Non-pigmented ciliary epithelial cell (primary cell): ENCODE measurements at places on chromosomes 7 and 10.
A peak's percentile ranks its signal among the peaks of the same experiment; 100 is the strongest.

DNA sequence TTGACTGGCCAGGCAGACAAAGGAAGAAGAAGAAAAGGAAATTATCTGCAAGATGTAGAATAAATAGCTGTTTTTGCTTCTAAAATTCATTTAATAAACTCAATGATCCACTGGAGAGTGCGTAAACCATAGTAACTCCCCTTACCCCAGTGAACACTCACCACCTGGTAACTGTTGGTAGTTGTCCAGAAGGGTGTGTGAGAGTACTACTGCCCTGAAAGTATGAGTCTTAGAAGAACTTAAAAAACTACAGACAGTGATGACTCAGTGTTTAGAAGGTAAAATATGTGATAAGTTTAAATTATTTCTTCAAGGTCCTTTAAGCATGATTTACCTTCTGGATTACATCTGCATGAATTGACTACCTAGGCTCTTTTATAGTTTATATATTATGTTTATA lies 53.0 kb upstream of the SEMA3A start:
- DNase-seq, result no peak

DNA sequence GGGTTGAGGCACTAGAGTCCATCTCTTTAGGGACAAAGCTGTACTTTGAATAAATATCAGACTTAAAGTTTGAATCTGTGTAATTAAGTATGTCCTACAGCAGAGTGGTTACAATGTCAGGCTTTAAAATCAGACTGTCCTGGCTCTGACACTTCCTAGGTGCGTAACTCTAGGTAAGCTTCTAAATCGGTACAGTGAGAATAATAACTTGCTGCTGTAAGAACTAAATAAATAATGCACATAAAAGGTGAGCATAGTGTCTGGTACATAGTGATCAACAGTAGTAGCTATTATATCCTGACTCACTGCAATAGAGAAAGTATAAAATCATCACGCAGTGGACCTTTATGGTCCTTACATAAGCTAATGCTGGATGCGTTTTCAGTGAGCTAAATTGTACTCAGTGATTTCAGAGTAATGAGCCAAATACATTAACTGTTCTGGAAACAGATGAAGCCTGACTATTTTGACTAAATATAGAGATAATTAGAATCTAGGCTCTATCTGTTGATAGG lies 72.2 kb upstream of the PDK4 start:
- DNase-seq, result no peak

- DNase-seq, result no peak
Measured at GRCh38 chr7:92944633-92945032, 108.3 kb upstream of the CDK6 start.

- no peak for DNase-seq
Measured at GRCh38 chr10:5588603-5589002, 63.8 kb downstream of the CALML3 start.

DNA sequence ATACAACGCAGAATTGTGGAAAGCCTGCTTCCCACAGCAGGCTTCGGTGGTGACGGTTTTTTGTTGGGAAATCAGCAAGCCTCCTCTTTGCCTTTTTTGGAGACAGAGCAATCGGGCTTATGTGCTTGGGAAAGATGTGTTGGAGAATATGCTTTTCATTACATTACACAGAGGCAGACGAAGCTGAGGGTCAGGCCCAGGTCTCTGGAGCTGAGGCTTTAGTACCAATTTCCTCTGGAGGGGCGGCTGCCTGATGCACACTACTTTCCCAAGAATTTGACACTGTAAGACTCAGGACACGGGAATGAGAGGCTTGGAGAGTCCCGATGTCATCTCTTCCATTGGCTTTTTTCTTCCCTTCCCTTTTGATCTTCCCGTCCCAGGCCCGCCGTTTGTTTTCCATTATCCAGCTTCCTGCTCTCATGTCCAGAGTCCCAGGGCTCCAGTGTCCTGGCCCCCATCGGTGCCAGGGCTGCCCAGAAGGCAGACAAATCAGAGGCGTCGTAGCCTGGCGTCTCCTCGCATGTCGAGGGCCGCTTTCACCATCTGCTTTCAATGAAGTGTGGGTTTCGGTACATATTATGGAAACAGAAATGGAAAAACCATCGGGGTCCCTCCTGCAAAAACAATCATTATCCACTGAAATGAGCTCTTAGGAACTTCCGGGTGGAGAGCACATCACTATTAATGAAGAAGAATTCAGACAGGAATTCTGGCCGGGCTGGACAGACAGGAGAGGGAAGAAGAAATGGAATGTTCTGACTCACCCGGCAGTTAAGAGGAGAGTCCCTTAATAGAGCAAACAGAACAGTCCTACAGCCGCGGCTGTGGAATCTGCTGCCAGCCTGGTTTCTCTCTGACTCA lies 123.0 kb upstream of the JCAD start:
- DNase-seq, result peak; percentile 75

DNA sequence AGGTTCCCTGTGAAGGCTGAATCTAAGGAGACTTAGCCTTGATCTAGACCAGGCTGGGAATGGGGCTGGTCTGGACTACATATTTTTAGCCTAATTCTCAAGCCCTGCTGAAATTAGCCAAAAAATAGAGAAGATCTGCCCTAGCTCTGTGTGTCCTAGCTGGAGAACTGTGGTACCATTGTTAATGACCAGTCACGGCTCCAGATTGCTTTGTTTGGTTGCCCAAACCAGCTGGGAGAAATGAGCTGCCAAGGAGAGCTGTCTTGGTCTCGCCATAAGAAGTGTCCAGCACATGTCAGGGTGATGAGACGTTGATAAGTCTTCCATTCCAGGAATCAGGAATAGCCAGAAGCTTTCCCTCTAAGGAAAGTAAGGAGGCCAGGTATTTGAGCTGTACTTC lies 20.7 kb downstream of the GBX1 start:
- DNase-seq, result no peak

GRCh38 chr7:87552351-87552900 lies 48.3 kb downstream of the ABCB1 start:
- DNase-seq, result no peak

DNA sequence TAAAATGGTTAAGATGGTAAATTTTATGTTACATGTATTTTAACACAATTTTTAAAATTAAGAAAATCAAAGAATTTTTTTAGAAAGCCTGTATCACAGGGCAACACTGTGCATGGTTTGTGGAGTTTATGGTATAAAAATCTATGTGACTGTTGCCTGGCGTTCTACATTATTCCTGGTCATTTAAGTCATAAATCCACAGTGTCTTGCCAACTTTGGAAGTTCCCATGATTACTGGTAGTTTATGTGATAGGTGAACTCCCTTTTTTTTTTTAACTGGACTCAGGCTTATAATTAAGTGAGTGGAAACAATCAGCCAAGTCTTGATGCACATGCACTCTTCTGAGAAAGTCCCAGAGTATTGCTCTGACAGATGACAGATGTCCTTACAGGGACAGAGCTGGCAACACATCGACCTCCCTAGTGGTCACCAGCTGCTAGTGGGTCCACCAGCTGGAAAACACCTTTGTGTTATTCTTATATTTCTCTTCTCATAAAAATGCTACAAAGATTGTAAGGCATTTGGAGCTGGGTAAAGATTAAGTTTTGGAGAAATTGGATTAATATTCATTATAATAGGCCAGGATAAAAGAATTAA lies 8.8 kb upstream of the STN1 start:
- no peak for DNase-seq

DNA sequence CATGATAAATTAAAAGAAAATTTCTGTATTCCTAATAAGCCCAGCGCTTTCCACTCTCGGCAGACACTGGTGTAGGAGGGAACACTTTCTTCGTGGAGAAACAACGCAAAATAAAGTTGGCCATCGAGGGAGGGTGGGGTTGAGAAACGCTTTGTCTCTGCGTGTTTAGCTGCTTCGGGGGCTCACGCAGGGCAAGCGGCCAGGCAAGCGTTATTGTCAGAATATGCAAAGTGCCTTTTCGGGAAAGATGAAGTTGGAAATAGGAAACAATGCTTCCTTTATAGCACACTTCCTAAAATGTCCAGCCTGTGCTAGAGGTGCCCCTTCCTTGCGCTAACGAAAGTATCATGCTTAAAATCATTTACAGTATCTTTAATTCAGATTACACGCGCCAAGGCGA lies 1.9 kb upstream of the EBF3 start:
- no peak for DNase-seq

DNA sequence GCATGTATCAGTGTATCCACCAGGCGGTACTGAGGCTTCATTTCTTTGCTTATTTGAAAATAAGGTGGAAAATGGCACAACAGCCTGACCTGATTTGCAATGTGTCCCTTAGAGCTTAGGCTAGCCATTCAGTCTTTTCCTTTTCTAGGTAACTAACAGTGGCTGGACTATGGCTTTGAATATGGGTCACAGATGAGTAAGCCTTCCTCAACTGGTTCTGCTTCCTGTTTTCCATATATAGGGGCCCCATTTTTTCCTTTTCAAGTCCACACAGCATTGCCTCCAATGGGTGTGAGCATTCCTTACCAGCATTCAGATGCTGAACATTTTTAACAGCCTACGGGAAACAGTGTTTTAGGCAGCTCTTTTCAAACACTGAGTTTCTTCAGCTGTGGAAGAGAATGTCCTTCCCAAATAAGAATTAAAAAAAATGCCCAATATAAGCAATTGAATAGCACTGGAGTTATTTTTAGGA lies 3.9 kb upstream of the ITGB1 start:
- DNase-seq, result peak; percentile 83

GRCh38 chr7:115227473-115228235 lies 305.8 kb downstream of the MDFIC start:
- no peak for DNase-seq

GRCh38 chr7:151178831-151179230 lies 8.2 kb downstream of the ASB10 start:
- DNase-seq, result no peak

DNA sequence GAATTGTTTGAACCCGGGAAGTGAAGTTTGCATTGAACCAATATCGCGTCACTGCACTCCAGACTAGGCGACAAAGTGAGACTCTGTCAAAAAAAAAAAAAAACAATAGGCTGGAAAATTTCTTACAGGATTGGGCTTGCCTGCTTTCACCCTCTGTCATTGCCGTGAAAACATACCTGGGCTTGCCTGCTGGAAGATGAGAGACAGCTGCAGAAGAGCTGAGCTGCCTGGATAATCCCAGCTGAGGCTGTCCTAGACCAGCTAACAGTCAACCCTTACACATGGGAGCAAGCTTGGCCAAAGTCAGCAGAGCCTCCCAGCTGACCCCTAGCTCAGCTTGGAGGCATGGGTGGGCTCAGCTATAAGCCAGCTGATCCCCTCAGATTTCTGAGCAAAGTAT lies 306.2 kb downstream of the CCSER2 start:
- DNase-seq, result no peak

DNA sequence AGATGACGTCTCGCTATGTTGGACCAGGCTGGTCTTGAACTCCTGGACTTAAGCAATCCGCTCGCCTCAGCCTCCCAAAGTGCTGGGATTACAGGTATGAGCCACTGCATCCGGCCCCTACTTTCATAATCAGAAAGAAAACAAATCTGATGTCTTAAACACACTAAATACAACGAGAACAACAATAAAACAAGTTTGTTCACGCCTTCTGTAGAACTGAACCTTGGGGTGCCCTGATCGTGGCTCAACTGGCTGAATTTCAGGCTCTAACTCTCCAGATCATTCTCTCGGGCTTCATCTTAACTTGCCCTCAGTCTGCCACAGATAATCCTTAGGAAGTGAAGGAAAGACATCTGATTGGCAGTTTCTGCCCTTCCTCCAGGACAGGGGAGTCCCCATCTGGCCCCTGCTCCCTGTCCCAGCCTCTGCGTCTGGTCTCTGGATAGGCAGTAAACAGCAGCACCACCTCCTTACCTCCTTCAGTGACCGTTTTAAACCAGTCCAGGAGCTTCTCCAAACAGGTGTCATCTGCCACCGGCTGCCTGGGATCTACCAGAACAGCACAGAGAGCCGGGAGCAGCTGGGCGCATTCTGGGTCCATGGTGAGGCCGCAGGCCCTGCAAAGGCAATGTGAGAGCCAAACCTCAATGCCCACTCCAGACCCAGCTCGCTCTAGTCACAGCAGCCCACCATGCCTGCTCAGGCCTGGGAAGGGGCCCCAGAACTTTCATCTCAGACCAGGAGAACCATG lies 1.3 kb downstream of the BRAT1 start:
- DNase-seq, result no peak

GRCh38 chr10:66828957-66829356 lies 96.9 kb upstream of the LRRTM3 start:
- DNase-seq, result no peak

- DNase-seq, result no peak
Measured at GRCh38 chr10:68566351-68566750, 6.2 kb downstream of the TET1 start.

DNA sequence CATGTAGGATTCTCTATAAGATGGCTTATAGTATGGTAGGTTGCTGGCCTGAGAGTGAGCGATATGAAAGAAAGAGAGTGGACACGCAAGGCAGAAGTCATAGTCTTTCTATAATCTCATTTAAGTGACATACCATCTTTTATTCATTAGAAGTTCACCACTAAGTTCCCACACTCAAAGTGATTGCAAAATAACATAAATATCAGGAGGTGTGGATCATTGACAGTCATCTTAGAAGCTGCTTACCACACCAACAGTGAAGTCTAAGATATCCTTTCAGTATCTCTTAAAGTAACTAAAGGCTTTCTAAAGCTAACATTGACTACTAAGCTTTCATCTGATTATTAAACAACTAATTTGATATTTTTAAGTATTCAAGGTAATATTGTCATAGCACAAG lies 36.9 kb upstream of the GNAI1 start:
- DNase-seq, result no peak

- no peak for DNase-seq
Measured at GRCh38 chr7:54544527-54545240, 2.5 kb downstream of the VSTM2A start.

GRCh38 chr7:90853205-90853604 lies 257.1 kb downstream of the CDK14 start:
- DNase-seq, result no peak

- DNase-seq, result no peak
Measured at GRCh38 chr10:27369880-27370279, 129.3 kb upstream of the ACBD5 start.

GRCh38 chr7:87219545-87220025 lies at the start of gene TMEM243:
Gene TMEM243, minus strand, starts transcription at chr7:87219732. Its CDS starts 229 bp downstream, at chr7:87219503.
- no peak for DNase-seq

GRCh38 chr7:41148521-41148951 lies 554.4 kb downstream of the INHBA start:
- DNase-seq, result peak; percentile 79

DNA sequence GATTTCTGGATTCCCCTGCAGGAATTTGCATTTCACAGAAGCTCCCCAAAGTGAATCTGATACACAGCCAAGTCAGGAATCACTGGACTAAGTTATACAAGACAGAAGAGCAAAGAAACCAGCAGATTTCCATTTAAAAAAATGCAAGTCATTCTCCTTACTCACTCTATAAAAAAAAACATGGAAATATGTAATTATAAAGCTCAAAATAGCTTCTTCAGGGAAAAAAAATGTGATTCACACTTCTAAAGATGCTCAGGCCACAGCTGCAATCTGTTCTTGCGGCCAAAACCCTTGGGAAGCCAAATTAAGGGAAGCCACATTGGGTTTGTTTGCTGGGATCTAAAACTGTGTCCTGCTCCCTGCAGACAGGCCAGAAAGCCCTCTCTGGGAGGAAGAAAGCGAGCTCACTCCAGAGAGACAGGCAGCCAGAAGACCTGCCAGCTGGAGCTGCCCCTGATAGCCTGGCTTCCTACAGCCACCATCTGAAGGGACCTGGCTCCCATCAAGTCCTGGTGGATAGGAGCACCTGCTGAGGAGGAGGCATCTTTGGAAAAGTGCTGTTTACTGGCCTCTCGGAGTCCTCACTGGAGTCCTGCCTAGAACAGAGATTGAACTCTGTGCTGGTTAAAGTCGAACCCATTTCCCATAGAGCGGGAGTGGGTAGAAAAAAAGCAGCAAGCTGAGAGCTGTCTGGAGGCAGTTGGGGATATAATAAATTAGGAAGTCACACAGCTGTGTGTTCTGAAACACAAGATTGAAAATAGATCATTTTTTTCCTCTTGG lies 359.2 kb upstream of the AOAH start:
- no peak for DNase-seq
